Right hindlimb (tissue), 1 donor: ENCODE measurements at places on chromosomes 3 and 15.

GRCh38 chr3:134559591-134559990 is 73.7 kb downstream of the CEP63 start:
- no peak for DNase-seq

DNA sequence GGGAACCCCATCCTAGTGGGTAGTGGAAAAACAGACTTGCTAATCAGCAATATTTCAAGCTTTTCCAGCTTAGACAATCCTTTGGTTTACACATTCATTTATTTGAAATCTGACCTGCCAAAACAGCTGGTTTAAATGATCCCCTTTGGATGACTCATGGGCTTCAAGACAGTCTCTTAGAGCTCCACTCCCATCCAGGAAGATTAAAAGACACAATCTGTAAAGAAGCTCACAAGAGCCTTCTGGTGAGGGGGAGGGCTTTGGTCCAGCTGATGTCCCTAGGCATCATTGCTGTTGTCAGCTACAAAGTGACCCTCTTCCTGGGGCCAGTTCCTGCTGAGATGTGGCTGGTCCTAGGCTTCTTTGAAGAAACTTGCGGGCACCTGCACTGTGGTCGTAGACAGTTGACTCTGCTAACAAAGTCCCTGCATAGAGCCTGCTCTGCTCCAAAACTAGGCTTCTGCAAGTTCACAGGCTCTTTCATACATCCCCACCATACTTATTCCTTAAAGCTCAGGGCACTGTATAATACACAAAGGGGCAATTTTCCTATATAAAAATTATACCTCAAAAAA is 73.7 kb downstream of the IGSF11 start:
- DNase-seq, result no peak

DNA sequence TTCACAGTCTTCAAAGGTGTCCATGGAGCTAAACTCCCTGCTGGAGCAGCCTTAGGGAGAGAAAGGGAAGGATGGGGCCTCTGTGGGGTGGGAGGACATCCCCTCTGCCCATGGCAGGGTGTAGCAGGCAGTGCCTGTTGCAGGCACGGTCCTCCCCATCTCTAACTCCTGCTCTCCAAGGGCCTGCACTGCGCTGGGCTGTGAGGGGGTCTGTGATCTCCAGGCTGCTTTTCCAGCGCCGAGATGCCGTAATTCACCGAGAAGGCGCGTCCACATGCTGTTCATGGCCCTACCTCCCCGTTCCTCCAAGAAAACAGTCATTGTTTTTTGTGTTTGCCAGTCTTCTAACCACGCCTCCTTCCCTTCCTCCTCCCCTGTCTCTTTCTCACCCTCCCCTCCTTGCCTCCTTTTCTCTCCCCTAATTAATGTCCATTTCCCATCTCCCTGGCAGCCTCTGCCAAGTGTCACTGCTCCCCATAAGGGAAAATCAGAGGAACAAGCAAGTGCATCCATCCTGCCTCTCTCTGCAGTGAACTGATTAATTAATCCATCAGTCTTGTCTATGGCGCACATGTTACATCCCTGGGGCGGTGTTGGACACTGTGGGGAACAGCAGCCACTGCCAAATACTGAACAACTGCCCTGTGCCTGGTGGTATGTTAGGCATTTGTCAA is 17.7 kb upstream of the LAMP3 start:
- DNase-seq, result no peak

DNA sequence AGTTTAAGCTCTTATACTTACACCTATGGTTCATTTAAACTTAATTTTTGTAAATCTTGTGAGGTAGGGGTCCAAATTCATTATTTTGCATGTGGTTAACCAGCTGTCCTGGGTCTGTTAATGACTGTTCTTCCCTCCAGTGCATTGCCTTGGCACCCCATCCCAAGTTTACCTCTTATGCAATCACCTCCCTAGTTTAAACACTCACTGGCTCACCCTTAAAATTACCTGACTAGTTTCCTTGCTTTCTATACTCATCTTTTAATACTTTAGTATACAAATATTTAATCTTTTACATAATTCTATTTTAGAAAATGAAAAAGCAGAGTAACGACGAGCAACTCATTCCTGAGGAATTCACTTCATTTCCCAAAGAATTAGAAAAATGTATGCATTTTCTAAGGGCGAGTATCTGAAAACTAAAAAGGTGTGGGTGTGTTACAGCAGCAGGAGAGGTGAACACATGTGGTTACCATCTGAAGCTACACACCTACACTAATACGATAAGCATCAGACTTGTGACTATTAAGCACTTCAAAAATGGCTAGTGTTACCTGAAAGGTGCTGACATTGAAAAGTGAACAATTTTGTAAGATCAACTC is 33.7 kb downstream of the TJP1 start:
- DNase-seq, result no peak

DNA sequence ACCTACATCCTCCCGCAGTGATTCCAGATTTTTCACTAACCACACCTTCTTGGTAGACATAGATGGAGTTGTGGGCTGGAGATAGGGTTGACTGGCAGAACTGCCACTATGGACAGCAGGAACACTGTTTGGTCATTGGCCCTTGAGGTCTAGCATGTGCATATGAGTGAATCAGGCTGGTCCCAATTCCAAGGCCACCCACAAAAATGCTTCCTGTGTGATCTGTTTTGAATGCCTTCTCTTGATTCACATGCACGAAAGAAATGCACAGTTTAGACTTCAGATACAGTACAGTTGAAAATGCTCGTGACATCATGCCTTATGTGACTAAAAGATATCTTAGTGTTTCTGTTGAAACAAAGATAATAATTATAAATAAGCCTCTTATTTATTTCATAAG is 285.8 kb upstream of the SEMA6D start:
- no peak for DNase-seq

DNA sequence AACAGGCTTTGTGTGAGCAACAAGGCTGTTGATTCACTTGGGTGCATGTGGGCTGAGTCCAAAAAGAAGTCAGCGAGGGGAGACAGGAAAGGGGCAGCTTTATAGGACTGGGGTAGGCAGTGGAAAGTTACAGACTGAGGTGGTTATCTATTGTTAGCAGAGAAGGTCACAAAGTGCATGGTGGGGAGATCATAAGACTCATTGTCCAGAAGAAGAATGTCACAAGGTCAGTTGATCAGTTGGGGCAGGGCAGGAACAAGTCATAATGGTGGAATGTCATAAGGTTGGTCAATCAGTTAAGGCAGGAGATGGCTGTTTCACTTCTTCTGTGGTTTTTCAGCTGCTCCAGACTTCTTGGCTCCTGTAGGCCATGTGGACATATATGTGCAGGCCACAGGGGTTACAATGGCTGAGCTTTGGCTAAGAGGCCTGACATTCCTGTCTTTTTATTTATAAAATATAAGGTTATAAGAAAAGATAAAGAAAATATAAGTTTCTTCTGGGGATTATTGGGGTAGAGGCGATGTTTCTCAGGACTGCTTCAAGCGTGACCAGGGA is 69.5 kb upstream of the SNTN start:
- DNase-seq, result no peak

- no peak for DNase-seq
Measured at GRCh38 chr3:109772520-109772919, 435.2 kb upstream of the DPPA4 start.

DNA sequence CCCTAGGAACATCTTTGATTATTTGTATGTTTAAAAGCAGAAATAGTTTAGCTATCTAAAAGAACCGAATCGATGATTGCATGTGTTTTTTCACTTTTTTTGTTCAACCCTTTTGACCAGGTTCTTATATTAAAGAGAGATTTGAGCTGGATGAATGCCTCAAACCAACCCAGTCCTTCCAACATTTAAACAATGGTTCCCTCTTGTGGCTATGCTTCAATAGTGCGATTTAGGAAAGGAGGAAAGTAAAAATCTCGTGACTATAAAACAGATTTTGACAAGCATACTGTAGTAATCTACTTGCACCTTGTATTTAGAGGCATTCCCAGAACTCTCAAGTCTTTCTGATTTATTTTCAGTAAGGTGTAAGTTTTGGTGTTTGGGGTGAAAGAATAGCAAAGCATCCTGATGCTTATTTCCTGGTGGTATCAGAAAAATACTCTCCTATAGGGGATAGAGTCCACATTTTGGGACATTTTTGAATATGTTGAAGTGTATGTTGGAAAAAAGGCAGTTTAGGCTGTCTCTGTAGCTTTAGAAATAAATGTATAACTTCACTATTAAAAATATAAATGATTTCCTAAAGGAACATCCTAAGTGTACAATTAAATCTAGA is 159.6 kb upstream of the KCNH8 start:
- no peak for DNase-seq

DNA sequence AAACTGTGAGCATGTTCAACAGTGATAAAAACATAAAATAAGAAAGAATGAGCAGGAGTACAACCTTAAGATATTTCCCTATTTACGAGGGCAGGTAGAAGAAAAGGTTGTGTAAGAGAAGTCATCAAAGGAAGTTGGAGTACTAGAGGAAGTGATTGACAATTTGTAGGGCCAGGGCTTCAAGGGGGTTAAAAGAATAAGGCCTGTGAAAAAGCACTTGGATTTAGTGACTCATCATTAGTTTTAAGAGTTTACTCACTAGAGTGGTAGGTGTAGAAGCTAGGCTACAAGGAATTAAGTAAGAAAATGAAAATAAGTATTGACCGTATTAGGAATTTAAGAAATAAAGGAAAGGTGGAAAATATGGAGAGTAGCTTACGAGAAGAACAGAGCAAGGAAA is 23.6 kb downstream of the KCNMB3 start:
- no peak for DNase-seq

- DNase-seq, result no peak
Measured at GRCh38 chr3:55519019-55519418, 31.9 kb upstream of the WNT5A start.

DNA sequence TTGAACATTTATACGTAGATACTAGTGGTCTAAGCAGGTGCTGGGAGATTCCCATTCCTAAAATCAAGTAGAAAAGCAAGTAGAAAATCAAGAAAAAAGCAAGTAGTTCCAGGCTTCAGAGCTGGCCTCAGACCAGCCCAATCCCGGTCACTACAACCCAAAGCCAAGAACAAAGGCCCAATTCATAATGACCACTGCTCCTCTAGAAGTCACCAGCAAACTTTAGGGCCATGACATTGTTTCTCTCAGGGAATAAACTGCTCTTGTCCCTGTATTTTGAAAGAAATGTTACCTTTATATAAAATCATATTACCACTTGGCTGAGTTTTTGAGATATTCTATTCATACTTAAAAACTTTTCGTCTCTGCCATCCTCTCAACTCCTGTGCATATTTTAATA is 106.3 kb upstream of the IL12A start:
- DNase-seq, result no peak
